ENCODE measurements at places on chromosomes 11 and 22.

DNA sequence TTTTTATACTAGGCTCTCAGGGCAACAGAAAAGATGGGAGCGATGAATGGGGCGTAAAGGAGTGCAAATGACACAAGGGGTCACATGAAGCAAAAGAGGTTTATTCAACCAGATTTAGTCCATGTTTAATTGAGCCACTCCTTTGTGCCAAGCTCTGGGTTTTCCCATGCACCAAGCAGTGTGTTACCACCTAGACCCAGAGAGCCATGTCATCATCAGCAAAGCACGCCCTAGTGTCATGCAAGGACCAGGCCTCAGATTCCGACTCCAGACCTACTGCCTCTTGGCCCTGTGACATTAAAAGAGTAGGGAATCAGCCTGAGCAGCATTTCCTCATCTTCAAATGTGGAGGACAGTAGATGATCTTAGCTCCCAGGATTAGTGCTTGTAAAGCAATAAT lies 1.1 kb upstream of the IGLL5 start:
- DNase-seq, result no peak

- no peak for DNase-seq
These were observed 3.9 kb downstream of the ACP2 start for GRCh38 chr11:47244448-47245350.

- no peak for DNase-seq
These were observed 167.1 kb upstream of the TTC12 start for GRCh38 chr11:113147249-113147648.

- no peak for DNase-seq
These were observed 9.9 kb downstream of the PRR5 start for GRCh38 chr22:44711690-44712555.

- peak; percentile 39 for DNase-seq
These were observed 7.7 kb downstream of the LIF start for GRCh38 chr22:30238661-30239487.

- DNase-seq, result no peak
These were observed 8.0 kb upstream of the PMM1 start for GRCh38 chr22:41597635-41597953.

- no peak for DNase-seq
These were observed 983 bp downstream of the EHF start for GRCh38 chr11:34621876-34622275.

- DNase-seq, result peak; percentile 12
These were observed 5.3 kb upstream of the PRDM11 start for GRCh38 chr11:45141171-45141570.

GRCh38 chr22:21861851-21862250 lies 5.6 kb downstream of the MAPK1 start:
- DNase-seq, result no peak

DNA sequence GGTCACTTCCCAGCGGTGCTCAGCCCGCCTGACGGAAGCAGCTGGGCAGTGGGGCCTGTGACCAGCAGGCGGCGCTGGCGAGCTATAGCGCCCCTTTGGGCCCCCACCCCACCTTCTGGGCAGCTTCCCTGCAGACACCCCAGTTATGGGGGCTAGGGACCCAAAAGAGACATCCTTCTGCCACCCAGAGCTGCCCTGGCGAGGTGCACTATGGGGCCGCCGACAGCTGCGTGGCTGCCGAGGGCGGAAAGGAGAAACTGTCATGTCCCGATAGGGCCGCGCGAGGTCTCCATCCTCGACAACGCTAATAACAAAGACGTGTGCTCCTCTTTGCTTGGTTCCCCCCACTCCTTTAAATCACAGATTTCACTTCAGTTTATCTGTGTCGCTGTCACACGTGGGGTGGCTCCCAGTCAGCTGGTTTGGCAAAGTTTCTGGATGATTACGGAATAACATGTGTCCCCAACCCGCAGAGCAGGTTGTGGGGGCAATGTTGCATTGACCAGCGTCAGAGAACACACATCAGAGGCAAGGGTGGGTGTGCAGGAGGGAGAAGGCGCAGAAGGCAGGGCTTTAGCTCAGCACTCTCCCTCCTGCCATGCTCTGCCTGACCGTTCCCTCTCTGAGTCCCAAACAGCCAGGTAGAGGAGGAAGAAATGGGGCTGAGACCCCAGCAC lies 673 bp upstream of the MYO7A start:
- peak; percentile 41 for DNase-seq

GRCh38 chr11:85062659-85063058 lies 564.5 kb downstream of the DLG2 start:
- DNase-seq, result peak; percentile 36

- no peak for DNase-seq
These were observed 357.9 kb downstream of the TBC1D22A start for GRCh38 chr22:47120399-47120798.

DNA sequence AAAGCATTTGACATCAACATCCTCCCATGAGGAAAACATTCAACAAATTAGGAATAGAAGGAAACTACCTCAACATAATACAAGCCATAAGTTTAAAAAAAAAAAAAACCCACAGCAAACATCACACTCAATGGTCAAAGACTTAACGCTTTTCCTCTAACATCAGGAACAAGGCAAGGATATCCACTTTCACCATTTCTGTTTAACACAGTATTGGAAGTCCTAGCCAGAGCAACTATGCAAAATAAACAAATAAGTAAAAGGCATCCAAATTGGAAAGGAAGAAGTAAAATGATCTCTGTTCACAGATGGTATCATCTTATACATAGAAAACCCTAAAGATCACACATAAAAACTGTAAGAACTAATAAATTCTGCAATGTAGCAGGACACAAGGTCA lies 13.1 kb downstream of the FXYD6 start:
- no peak for DNase-seq

DNA sequence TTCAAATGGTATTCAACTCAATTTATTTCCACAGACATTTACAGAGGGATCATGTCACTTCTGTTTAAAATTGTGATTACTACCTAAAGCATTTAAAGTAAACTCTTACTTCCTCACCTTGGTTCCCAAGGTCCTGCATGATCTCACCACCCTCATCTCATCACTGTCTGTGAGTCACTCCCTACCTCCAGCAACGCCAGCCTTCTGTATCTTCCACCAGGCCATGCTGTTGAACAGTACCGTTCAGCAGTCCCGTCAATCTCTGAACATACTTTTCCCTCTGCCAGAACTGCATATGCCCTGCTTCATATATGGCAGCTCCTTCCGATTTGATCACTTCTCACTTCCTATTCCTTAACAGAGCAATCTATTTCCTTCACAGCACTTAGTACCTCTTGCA lies 2.0 kb downstream of the FBXO3 start:
- DNase-seq, result no peak

- DNase-seq, result peak; percentile 92
These were observed 14.4 kb downstream of the PPM1F start for GRCh38 chr22:21938071-21938822.

DNA sequence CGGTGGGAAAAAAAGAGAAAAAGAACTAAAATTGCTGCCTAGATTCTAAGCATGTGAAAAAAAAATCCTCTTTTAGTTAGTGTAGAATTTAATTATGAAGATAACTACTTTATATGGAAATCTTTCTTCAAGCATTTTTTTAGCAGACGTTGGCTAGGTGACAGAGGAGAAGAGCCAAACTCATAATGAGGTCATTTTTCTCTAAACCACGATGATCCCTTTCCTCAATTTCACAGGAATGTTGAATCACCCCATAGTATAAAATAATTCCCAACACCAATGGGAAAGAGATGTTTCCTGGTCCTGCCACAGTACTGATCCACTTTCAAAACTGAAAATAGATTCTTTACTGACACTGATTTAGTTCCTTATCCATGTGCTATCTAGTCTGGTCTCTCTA lies 319.8 kb downstream of the DLG2 start:
- DNase-seq, result no peak

GRCh38 chr11:47179655-47179991 lies 2.9 kb upstream of the ARFGAP2 start:
- peak; percentile 63 for DNase-seq

- DNase-seq, result no peak
These were observed 106.7 kb downstream of the MORC2 start for GRCh38 chr22:30861688-30862552.

DNA sequence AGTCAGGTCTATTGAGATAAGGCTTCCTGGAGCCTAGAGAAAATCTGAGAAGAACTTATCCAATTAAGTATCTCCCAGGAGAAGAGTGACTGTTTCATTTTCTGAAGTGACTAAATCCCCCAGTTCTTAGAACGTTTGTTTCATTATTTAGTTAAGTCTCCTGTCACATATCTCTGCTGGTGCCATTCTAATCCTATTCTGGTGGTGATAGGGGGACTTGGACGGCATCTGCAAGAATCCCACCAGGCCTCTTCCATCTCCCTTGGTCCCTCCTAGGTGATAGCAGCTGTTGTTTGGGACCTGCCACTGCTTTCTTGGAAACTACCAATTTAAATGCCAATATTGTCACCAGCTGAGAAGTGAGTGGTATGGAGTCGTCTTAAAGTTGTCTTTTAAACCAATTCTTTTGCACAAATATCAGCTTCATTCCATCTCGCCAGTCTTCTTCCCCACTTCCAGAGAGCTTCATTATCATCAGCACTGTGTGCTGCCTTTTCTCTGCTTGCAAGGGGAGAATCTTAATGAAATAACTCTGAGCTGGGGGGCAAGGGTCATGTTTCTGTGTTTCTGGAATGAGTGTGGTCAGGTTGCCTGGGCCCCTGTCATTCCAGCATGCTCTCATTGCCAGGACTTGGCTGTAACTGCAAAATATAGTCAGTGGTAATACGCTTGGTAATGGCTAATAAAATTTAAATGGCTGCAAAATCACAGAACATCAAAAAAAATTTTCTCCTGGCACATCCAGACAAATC lies 104.8 kb downstream of the LDLRAD3 start:
- no peak for DNase-seq

GRCh38 chr11:104159356-104159755 lies 4.6 kb downstream of the PDGFD start:
- DNase-seq, result no peak

GRCh38 chr11:355581-356458 lies 13.5 kb upstream of the B4GALNT4 start:
- DNase-seq, result peak; percentile 80

DNA sequence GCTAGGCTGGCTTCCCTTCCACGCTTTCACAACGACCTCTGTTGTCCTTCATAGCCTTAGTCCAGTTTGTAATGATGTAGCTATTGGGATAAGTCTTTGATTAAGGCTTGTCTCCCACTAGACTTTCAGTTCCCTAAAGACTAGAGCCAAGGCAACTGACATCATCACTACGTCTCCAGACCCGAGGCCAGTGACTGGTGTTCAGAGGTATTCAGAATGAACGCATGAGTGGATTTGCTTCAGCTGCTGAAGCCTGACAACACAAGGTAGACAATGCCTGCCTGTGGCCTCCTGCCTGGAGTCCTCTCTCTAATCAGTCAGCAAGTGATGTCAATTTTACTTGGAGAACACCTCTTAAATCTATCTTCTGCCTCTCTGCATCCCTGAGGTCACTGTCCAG lies 13.6 kb downstream of the EFCAB6 start:
- DNase-seq, result no peak

DNA sequence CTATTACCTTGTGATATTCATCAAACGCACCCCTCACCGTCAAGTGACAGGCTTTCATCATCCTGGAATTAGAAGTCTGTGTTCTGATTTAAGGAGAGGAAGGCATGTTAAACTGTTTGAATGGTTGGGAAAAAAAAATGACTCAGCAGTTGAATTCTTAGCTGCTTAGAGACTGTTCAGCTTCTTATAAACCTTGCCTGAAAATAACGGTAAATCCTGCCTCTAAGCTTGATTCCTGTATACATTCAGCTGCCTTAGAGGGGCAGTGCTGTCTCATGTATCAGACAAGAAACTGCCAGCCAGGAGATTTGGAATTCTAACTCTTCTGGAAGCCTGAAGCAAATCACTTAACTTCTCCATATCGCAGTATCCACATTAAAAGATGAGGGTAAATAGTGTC lies 437.4 kb downstream of the JRKL start:
- no peak for DNase-seq

DNA sequence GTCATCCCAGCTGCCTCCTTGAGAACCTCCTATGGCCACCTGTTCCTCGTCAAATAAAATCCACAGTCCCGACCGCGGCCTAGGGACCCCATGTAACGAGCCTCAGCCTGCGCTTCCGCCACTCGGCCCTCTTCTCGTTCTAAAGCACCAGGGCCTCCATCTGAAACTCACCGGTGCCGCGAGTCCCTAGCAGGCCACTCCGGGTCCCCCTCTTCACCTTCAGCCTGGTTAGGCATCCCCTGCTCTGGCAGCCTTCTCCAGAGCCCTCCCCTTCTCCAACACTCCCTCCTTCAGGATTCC lies 2.4 kb upstream of the SSTR3 start:
- no peak for DNase-seq

- DNase-seq, result no peak
These were observed 14.5 kb upstream of the RPS19BP1 start for GRCh38 chr22:39546889-39547586.

- DNase-seq, result peak; percentile 41
These were observed 39.7 kb downstream of the USP35 start for GRCh38 chr11:78228467-78228866.

DNA sequence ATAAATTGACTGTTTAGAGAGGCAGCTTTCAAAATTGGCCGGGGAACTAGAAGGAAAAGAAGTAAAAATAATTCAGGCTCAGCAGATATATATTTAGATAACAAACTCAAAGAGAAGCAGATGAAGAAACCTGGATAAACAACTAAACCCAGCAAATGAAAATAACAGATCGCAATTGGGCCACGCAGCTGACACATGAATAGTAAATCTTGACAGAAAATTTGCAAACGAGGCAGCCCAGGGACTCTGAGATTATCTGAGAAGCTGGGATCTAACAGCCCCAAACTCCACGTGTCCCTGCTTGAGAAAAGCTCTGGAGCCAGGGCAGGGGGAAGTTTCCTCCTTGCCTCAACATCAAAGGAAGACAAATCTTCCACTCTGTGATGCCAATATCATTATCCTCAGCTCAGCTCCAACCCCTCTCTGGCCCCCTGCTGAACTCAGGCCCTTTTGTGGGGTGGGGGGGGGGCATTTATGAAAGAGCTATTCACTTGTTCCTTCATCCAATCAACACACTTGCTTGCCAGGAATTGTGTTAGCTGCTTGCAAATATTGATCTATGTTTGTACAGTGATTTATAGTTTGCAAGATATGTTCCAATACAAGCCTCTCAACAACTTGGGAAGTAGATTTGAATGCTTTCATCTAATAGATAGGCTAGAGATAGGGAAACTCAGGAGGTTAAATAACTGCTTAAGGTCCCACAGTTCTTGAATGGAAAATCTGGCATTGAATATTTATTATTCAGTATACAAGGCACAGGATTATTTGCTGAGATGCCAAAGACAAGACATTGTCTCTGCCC lies 72.5 kb upstream of the C11orf87 start:
- DNase-seq, result no peak

DNA sequence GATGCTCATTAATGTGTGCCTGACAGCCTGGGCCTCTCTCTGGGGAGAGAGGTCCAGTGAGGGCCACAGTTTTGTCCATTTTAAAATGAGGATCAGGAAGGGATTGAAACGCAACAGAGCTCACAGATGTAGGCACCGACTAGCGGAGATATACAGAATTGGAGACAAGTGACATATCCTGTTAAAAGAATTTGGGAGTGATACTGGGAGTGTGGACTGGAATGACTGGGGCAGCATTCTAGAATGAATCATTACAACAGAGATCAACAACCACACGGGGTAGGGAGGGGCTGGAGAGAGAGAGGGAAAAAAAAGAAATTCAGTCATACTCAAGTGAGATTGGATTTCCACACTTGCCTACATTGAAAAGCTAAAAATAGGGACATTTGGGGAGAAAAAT lies 2.5 kb upstream of the NCAM1 start:
- DNase-seq, result no peak

GRCh38 chr11:118124929-118125535 lies 27.6 kb downstream of the SCN4B start:
- DNase-seq, result no peak

GRCh38 chr22:43239193-43239780 lies 52.4 kb upstream of the TTLL12 start:
- DNase-seq, result no peak

GRCh38 chr11:76169473-76169896 lies 36.8 kb downstream of the WNT11 start:
- DNase-seq, result no peak

Measured in activated CD4-positive, alpha-beta T cell treated with anti-CD3 and anti-CD28 coated beads, Interleukin-2, amount 50 U/mL, for 16 hours (primary cell).